Epithelial cell of proximal tubule (primary cell): ENCODE measurements at places on chromosomes 2 and 18. TPM values are rescaled to one million over a fixed set of nuclear protein-coding genes. Genes with fewer than 3 reads are reported as not detected.

ZNF521 gene
- total RNA-seq: 2.0 and 12.2 TPM in 2 replicates

EFHD1 gene
- 10.3 and 16.6 TPM in 2 replicates for total RNA-seq

CGREF1 gene
- total RNA-seq: 1.0 and 2.3 TPM in 2 replicates

GPR17 gene
- total RNA-seq: not detected in 2 replicates

CCDC150 gene
- 5.7 and 12.5 TPM in 2 replicates for total RNA-seq

VAMP5 gene
- 25.0 and 28.9 TPM in 2 replicates for total RNA-seq

EMX1 gene
- 1.0 and 8.2 TPM in 2 replicates for total RNA-seq

SP9 gene
- total RNA-seq: 0.06 TPM in 1 of 2 replicates, not detected in the other

ACADL gene
- total RNA-seq: 0.17 and 0.51 TPM in 2 replicates

NCKAP5 gene
- 0.58 and 0.69 TPM in 2 replicates for total RNA-seq

RGPD3 gene
- 0.29 and 0.46 TPM in 2 replicates for total RNA-seq

TRMT61B gene
- total RNA-seq: 10.5 and 19.0 TPM in 2 replicates

REEP1 gene
- total RNA-seq: 0.35 and 2.2 TPM in 2 replicates

MEX3C gene
- 47.1 and 52.4 TPM in 2 replicates for total RNA-seq

CXCR1 gene
- total RNA-seq: not detected in 2 replicates

CRYGC gene
- not detected in 2 replicates for total RNA-seq

SMARCAL1 gene
- 23.5 and 30.1 TPM in 2 replicates for total RNA-seq

REG1A gene
- total RNA-seq: not detected in 2 replicates

CACNB4 gene
- total RNA-seq: 0.14 and 0.52 TPM in 2 replicates

LDAH gene
- 16.5 and 29.9 TPM in 2 replicates for total RNA-seq

RESP18 gene
- total RNA-seq: not detected in 2 replicates

TMEM37 gene
- 0.36 and 1.2 TPM in 2 replicates for total RNA-seq

OR6B2 gene
- total RNA-seq: not detected in 2 replicates
